Stimulated activated CD8-positive, alpha-beta memory T cell treated with anti-CD3 and anti-CD28 coated beads, Interleukin-4, amount 100 ng/mL, for 4 hours (primary cell): ENCODE measurements at places on chromosomes 2 and 18.

- DNase-seq, result no peak
These were observed 3.5 kb downstream of the CNNM4 start for GRCh38 chr2:96764253-96764637.

DNA sequence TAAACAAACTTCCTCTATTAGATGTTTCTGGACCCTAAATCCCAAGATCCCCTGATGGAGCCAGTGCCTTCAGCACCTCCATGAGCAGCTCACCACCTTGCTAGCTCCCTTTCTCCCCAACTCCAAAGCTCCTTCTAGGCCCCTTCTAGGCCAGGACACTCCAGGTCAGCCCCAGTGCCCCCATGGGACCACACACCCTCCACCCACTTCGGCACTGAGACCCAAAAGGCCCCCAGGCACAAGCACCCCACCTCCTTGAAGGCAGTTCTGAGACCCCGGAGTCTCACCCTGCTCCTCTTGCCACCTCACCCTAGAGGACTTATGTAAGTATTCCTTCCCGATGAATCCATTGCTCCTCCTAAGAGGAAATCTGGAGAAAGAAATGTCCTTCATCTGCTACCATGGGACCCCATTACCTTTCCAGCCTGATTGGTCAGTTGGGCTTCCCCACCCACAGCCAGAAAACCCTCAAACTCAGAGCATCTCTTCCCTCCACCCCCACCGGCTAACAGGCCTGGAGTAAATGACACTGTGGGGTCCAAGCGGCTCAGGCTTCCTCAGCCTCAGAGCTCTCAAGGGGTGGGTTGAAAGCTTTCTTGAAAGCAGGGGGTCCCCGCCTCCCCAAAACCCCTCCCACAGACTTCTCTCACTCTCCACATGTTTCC lies 9.8 kb upstream of the ARMC9 start:
- DNase-seq, result no peak

GRCh38 chr18:74645679-74646078 lies 48.0 kb downstream of the ZNF407 start:
- no peak for DNase-seq

DNA sequence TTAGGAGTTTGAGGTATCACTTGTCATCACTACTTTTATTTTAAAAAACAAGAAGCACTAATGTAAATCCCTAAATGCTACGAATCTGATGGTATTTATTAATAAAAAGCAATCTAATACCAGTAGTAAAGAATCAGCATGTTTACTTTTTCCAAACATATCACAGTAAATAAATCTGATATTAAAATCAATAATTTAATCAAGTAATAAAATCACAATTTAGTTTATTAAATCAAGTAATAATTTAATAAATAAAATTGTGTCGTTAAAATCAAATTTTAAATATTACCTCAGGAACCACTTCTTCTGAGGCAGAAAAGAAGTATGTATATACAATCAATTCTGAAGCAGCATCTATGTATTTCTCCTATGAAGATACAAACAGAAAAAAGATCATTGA lies 18.0 kb downstream of the TMX3 start:
- DNase-seq, result no peak

GRCh38 chr2:98465456-98466226 lies 21.0 kb downstream of the INPP4A start:
- DNase-seq, result no peak

DNA sequence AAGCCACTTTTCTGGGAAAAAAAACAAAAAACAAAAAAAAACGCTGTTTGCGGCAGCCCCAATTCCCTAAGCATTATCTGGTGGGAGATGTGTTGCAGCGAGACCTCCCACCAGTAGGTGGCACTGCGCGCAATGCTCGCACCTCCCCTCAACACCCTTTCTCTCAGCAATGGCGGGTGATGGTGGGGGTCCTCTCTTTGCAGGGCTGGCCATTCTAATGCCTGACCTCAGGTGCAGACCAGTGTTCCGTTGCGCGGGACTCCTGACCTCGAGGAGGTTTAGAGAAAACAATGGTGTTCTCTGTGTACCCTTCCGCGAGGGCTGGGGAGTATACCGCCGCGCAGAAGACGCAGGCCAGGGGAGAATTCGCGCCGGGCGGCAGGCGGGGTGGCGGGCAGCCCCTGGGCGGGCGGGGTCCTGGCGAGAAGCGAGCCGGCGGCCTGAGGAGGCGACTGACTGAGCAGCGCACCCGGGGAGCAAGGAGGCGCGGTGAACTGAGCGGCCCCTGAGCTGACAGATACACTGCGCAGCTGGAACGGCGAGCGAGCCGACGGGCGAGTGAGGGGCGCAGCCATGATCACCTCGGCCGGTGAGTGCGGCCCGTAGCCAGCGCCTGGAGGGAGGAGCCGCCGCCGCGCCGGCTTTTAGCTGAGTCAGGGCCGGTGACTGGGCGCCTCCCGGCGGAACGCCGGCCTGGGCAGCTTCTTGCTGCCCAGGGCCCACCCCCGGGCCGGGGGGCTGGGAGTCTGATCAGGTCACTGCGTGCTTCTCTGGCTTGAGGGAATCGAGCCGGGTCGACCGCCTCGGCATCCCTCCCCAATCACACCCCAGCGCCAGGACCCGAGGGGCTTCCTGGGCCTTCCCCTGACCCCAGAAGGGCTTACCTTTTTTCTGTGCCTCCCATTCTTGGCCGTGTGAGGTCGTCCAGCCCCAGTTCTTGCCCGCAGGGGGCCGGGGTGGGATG lies at the start of gene PSMD1:
TSS of gene PSMD1 (plus strand) at position 415 of the 964 bp plus-strand sequence. CDS start at position 574, 159 bp downstream.
- DNase-seq, result peak; percentile 84

DNA sequence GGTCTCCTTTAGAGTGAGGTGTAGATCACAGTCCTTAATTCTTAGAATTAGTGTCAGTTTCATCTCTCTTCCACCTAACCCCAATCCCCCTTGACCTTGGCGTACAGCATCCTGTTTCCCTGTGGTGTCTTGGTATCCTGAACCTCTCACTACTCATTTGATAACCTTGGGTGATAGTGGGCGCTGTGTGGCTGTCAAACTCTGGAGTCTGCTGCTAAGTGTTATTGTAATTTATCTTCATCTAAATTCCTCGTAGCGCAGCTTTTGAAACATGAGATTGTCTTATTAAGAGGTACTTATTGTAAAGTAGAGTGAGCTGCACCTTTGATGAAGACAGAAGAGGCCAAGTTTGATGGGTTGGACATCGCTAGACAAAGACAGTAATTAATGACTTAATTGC lies 222.6 kb upstream of the SPRED2 start:
- DNase-seq, result no peak

GRCh38 chr18:55657572-55658331 lies 69.8 kb upstream of the TCF4 start:
- DNase-seq, result no peak

GRCh38 chr2:216044883-216045486 lies 31.6 kb upstream of the MREG start:
- no peak for DNase-seq

GRCh38 chr2:209305746-209306196 lies 118.1 kb upstream of the MAP2 start:
- DNase-seq, result no peak

DNA sequence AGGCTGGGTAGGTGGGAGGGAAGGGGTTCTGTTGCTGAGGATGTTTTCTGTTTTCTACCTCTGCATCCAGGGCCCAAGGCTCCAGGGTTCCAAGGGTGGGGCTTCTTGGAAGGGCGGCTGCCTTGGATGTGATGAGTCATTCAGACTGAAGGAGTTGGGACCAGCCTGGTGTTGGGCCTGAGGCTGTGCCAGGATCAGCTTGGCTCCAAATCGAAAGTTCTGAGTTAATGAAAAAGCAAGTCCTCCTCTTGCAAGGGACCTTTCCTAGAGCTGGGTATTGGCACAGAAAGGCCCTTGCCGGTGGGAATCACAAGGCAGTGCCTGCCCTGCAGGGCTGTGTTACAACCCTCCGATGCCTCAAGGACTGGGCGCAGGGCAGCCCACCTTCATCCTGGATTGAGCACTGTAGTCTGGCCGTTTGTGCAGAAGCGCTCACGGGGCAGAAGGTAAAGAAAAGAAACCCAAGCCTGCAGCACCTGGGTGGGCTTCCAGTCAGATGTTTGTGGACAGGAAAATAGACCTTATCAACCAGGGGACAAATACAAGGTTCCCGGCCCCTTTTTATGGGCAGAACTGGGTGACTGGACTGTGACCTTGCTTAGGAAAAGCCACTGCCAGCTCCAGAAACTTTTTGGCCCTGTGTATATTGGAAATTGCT lies 52.5 kb upstream of the MCFD2 start:
- no peak for DNase-seq

DNA sequence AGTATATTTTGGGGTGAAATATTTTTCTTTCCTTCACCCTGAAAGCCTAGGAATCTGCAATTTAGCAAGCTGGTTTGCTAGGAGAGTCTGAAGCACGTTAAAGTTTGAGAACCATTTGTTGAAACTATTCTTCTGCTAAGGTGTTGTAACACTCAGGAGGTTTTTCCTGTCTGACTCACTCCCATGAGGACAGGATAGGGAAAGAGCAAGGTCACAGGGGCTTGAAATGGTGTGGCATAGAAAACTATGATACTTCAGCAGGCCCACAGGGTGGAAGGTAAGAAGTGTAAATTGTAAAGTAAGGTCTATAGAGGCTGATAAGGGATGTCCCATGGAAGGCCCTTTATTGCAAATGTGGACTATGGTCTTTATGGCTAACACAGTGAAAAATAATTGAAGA lies 177.7 kb upstream of the ZC3H15 start:
- DNase-seq, result no peak

- DNase-seq, result peak; percentile 24
These were observed 8.4 kb upstream of the TMEM185B start for GRCh38 chr2:120231564-120231973.

GRCh38 chr2:197941715-197942114 lies 137.3 kb downstream of the PLCL1 start:
- DNase-seq, result no peak

DNA sequence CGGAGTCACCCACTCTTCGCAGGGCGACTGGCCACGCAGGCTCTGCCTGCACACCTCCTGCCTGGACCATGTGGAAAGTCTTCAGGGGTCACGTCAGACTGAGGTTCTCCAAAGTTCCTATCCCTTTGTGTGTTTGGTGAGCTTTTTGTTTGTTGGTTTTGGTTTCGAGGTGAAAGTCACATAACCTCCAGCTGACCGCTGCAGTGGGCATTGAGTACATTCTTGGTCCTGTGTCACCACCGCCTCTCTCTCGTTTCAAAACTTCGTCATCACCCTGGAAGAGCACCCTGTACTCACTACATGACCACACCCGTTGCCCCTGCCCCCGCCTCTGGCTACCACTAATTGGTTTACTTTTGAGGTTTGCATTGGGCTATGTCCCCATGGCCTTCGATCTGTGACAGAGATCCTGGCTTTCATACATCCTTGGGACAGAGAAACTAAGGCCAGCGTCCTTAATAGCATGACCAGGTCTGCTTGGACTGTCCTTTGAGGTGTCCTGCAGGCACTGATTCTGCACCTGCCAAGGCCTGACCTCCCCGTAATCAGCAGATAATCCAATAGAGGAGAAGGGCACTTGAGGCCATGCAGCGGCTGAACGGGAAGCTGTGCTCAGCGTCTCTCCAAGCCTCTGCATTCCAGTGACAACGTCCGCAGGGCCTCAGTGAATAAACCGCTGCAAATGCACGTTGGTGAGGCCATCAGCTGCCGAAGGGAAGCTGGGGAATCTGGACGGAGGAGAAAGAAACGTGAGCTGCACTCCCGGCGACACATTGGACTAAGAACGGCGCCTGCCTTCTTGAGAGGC lies 46.8 kb downstream of the SH3BP4 start:
- no peak for DNase-seq

GRCh38 chr18:7901657-7902056 lies 334.5 kb downstream of the PTPRM start:
- no peak for DNase-seq

- no peak for DNase-seq
These were observed 764.6 kb upstream of the ZEB2 start for GRCh38 chr2:145284551-145284950.

- DNase-seq, result no peak
These were observed 75.9 kb downstream of the TMEM163 start for GRCh38 chr2:134642938-134643337.

DNA sequence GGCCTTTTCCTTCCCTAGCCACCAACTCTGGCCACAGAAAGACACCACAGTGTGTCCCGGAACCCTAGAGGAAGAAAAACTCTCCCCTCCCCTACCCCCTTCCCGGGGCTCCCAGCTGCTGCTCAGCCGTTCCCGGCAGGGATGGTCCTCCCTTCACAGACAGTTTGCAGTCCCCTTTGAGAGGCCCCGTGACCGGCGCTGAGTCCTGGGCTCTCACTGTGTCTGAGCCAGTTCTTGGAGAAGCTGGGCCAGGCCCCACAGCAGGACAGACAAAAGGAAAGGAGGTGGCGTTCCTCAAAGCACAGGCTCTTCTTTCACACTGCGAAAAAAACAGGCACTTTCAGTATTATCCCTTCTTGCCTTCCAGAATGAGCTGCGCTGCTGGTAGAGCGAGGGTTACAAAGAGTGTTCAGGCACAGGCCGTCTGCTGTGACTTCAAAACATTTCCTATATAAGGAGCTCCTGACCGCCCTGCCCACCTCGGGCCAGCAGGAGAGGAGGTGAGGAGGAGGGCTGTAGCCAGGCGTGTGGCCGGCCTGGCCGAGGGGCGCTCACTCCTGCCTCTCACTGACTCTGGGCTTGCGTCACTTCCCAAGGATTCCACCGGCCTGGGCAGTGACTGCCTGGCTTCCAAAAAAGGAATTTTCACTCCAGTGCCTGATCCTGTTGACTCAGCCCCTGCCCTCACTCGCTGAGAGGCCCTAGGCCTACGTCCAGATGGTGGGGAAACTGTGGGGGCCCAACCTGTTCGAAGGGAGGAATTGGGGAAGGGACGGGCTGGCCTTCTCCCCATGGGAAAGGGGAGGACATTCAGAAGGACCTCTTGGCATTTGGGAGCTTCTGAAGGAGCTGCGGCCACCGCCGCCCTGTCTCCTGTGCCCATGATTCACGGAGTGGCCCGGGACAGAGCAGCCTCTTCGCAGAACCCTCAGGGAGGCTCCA lies 24.9 kb downstream of the CIDEA start:
- DNase-seq, result no peak

DNA sequence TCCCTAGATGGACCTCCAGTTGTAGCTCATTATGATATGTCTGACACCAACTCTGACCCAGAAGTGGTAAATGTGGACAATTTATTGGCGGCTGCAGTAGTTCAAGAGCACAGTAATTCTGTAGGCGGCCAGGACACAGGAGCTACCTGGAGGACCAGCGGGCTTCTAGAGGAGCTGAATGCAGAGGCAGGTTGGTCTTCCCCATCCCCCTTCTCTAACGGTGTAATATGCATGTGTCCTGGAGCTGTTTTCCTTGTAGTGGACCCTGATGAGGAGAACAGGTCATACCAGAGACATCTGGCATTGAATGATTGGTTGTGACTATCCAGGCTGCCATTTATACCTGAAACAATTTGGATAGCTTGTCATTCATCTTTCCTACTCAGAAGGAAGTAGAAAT lies 135.8 kb downstream of the HAUS1 start:
- no peak for DNase-seq

GRCh38 chr18:79580498-79581171 lies 99.0 kb upstream of the CTDP1 start:
- DNase-seq, result no peak
